Testis (tissue), 5 donors: ENCODE measurements at places on chromosomes 16 and 17. TPM values are rescaled to one million over a fixed set of nuclear protein-coding genes. Genes with fewer than 3 reads are reported as not detected.

KRT27 gene
- 0.58 TPM for polyA plus RNA-seq

CCL8 gene
- 5.0 TPM for polyA plus RNA-seq

TOX3 gene
- 1.1 TPM for polyA plus RNA-seq

PRSS8 gene
- polyA plus RNA-seq: 1.5 TPM

PDE6G gene
- 4.9 TPM for polyA plus RNA-seq
